ENCODE measurements at places on chromosomes 2 and 18. TPM values are rescaled to one million over a fixed set of nuclear protein-coding genes. Genes with fewer than 3 reads are reported as not detected.

IAH1 gene
- 29.7 TPM for total RNA-seq

TNFAIP6 gene
- 9.4 TPM for total RNA-seq

DNA sequence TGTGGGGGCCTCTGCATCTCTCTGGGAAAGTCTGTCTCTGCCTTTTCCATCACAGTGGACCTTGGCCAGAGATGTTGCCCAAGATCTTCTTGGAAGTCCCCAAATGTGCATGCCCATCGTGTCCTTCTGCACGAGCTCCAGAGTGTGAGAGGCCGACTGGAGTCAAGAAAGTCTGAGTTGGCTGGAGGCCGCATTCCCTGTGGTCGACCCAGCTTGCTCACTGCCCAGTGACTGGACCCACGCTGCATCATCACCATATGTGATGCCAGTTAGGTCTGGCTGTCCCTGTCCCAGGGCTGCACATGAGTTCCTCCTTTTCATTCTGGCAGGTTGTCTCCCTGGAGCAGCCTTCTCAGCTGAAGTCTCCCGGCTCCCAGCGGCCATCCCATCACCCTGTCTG, 93.8 kb downstream of the ARL4C start:
- no peak for DNase-seq

GRCh38 chr2:29114586-29114945, 649 bp upstream of the CLIP4 start:
- DNase-seq, result no peak

DNA sequence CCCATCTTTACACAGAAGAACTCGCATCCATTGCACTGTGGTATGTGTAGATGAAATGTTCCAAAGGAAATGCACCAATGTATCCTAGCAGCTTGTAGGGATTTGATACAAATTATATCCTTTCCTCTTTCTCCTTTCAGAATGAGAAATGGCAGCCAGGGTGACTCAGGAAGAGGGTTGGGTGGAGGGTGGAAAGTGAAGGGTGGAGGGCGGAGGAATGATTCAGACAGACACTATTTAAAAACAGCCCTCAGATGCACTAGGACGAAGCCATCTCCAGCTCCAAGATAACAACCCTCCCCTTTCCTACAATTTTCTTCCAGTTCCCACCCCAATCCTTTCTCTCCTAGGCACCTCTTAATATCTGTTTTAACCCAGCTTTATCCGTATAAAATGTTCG, 96.2 kb upstream of the STK39 start:
- no peak for DNase-seq

FAM237A gene
- total RNA-seq, result not detected

DNA sequence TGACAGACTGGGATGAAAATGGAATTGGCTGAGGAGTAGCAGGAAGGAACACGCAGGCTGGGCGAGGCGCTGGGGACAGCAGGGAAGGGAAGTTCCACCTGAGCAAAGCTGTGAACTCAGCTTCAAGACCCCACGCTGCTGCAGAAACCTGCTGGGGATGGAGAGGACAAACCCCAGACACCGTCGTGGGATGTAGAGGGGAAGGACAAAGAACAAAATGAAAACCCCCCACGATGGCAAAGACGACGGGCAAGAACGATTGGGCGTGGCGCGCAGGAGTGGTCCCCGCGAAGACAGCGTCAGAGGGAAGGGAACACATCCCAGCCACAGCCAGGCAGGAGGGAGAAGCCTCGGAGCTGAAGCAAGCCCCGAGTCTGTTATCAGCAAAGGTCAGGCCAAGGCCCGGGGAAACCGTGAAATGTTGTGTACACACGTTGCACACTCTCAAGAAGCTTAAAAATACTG, 222.9 kb downstream of the NDUFA10 start:
- DNase-seq, result no peak

GRCh38 chr2:11683476-11683875, 13.5 kb upstream of the NTSR2 start:
- peak; percentile 63 for DNase-seq

RAB17 gene
- 1.4 TPM for total RNA-seq

- DNase-seq, result peak; percentile 72
Measured at GRCh38 chr2:143110758-143111428, 18.3 kb upstream of the ARHGAP15 start.

DNA sequence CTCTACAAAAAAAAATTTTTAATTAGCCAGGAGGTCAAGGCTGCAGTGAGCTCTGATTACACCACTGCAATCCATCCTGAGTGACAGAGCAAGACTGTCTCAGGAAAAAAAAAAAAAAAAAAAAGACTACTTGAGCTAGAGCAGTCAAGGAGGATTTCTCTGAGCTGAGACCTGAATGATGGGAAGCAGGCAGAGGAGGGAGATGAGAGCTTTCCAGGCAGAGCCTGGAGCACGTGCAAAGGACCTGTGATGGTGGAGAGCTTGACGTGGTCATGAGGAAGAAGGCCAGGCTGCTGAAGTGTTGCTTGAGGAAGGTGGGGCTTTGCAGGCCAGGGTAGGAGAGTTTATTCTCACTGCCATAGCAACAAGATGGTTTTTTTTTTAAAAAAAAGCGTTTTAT, 51.9 kb upstream of the POMC start:
- no peak for DNase-seq

FMNL2 gene
- total RNA-seq, result 38.1 TPM

GRCh38 chr2:41782306-41783158, 265.3 kb upstream of the PKDCC start:
- no peak for DNase-seq

DNA sequence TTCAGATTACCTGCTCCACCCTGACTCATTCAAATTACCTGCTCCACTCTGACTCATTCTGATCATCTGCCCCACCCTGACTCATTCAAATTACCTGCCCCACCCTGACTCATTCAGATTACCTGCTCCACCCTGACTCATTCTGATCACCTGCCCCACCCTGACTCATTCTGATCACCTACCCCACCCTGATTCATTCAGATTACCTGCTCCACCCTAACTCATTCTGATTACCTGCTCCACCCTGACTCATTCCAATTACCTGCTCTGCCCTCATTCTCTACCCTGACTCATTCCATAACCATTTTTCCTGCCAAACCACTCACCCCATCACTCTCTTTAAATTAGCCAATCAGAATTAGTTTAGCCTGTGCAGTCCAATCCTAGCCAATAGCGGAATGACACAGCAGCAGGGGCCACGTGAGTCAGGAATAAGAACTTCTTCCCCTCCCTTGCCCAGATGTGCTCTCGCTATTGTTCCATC, 26.2 kb downstream of the CFAP53 start:
- DNase-seq, result no peak

RBMS1 gene
- 151 TPM for total RNA-seq

GRCh38 chr18:35131387-35132020, 90.3 kb downstream of the MAPRE2 start:
- no peak for DNase-seq

- no peak for DNase-seq
Measured at GRCh38 chr18:73728657-73729056, 419.0 kb downstream of the FBXO15 start.

DNA sequence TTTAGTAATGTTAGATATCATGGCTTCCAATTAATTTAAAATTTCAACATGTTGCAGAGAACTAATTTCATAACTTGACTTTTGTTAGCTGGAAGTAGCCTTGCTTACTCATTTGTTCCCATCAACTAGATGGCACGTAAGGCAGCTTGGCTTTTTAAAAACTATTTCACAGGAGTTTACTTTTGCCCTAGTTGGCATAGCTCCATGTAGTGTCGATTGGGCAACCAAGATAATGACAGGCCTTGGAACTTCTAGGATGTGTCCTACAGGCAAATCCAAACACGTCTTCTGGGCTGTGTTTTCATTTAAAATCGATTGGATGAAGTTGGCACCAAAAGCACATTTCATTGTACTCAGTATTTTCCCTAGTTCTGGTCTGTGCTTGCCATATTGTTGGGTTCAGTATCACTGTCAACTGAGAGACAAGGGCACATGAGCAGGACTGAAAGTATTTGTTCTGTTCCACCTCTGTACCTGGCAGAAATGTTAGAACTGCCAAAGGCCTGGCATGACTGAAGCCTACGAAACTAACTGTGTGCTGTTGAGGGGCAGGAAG, 29.4 kb downstream of the HADHB start:
- no peak for DNase-seq

- DNase-seq, result no peak
Measured at GRCh38 chr2:182672466-182673165, 43.4 kb upstream of the DNAJC10 start.

DNA sequence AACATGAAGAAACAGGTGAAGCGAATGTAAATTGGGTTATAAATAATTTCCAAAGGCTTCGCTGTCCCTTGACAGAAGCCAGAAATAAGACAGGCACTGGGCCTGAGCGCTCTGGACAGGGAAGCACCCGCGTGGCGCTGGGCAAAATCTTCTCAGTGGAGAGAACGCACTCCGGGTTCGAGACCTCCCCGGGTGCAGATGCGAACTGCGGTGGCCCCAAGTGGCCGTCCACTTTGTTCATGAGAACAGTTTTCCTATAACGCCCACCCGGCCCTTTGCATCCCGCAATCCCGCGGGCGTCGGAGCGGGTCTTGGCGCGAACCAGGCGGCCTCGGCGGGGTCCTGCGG, 651 bp upstream of the DPYSL5 start:
- DNase-seq, result no peak

MTHFD2 gene
- total RNA-seq, result 46.0 TPM

GRCh38 chr18:69648486-69648885, 247.8 kb downstream of the DOK6 start:
- no peak for DNase-seq

PMAIP1 gene
- 2.9 TPM for total RNA-seq

GRCh38 chr18:58359218-58359617, 269.7 kb downstream of the ALPK2 start:
- DNase-seq, result no peak

CD226 gene
- total RNA-seq, result 43.7 TPM

GRCh38 chr18:47999801-48000248, 69.4 kb upstream of the SMAD2 start:
- DNase-seq, result no peak

- DNase-seq, result no peak
Measured at GRCh38 chr2:3725458-3726250, 22.3 kb downstream of the DCDC2C start.

FOXD4L1 gene
- total RNA-seq, result not detected

LHCGR gene
- not detected for total RNA-seq

DNA sequence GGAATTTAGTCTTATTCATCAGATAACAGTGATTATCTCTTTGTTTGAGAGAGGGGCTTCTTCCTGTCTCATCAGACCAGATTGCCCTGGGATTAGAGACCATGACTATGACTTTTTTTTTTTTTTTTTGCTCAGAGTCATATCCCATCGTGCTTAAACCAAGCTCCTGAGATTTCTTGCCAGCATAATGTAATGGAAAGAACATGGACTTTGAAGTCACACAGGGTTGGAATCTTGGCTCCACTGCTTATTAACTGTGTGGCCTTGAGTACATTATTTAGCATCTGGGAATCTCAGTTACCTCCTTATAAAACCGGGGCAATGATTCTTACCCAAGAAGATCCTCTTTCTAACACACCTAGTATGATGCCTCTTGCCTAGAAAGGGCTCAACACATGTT, 268.3 kb downstream of the DYSF start:
- no peak for DNase-seq

EPB41L5 gene
- total RNA-seq, result 10.5 TPM

DNA sequence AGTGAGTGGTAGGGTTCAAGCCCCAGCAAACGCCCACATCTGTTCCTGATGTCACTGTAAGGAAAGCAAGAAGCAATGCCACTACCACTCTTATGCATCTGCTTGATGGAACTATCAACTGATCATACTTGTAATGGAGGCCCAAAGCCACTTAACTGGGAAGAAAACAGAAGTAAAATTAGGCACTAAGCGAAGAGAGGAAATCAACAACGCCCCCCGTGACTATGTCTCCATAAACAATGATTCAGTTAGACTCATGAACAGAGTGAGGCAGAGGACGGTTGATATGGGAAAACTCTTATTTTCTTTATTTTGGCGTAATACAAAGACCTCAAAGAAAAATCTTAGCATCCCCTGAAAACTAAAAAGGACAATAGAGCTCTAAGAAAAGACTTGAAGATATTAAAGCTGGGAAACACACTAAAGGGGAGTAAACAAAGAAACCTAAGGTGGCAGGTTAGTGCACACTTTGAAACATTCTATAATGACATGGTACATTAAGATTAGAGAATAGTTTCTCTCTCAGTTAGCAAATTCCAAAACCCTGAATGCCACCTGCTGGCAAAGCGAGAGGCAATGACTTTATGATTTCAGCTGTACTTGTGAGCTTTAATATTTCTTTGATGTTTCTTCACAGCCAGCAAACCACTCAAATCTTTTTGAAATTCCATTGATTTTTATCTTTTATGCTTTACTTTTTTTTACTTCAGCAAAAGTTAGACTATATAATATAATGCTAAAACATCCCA, 86.5 kb downstream of the LRP2 start:
- DNase-seq, result no peak

CYP1B1 gene
- 116 TPM for total RNA-seq

- DNase-seq, result no peak
Measured at GRCh38 chr2:70965506-70965905, 12.9 kb upstream of the ANKRD53 start.

All from spleen (tissue), 13 donors.